Mesothelial cell of epicardium (in vitro differentiated cells): ENCODE measurements at places on chromosomes 2 and 18. TPM values are rescaled to one million over a fixed set of nuclear protein-coding genes. Genes with fewer than 3 reads are reported as not detected.
A peak's percentile ranks its signal among the peaks of the same experiment; 100 is the strongest.

WDFY1 gene
- total RNA-seq: 45.1 to 50.1 TPM (median 46.2 TPM) in 3 replicates

HOXD1 gene
- not detected in 3 replicates for total RNA-seq

DNA sequence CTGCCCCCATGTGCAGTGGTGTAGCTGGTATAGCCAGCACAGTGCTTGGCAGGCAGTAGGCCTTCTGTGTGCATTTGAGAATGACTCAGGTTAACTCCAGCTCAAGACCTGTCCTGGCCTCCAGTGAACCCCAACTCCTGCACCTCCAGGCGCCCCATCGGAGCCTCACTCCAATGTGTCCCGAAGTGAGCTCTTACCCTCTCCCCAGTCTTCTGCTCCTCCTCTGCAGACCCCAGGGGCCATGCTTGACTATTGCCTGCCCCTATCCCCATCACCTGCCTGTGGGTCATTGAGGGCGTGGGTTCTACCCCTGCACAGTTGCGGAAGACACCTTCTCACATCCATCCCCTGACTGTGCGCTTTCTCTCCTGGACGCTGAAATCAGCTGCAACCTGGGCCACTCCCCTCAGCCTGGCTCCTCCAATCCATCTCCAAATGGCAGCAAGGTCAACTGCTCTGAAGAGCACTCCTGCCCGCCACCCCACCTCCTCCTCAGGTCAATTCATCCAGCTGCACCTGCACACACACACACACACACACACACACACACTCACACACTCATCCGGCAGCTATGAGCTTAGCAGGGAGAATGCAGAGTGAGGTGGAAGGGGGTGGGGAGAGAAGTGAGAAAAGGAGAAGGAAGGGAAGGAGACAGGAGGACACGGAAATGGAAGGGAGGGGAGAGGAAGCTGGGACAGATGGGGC is 130.3 kb upstream of the GLI2 start:
- DNase-seq: no peak

C2orf80 gene
- not detected in 3 replicates for total RNA-seq

NPPC gene
- total RNA-seq: 0.72 to 0.80 TPM (median 0.73 TPM) in 3 replicates

LIMS3 gene
- 2.0 to 3.1 TPM (median 2.1 TPM) in 3 replicates for total RNA-seq

DNA sequence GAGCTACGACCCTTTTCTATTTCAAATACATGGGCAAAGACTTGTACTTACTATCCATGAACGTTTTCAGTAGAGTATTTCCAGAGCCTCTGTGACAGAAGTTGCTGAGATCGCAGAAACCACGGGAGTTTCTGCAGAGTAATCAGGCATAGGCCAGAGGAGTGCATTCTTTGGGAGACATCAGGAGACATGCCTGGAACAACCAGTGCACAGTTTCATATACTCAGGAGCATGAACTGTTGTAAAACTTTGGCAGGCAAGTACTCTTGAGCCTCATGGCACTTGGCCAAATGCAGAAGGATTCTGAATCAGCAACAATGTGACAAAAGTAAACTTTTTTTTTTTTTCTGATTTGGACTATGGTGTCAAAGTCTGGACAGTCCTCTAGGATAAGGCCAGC is 307.1 kb downstream of the GRB14 start:
- no peak for DNase-seq

DNA sequence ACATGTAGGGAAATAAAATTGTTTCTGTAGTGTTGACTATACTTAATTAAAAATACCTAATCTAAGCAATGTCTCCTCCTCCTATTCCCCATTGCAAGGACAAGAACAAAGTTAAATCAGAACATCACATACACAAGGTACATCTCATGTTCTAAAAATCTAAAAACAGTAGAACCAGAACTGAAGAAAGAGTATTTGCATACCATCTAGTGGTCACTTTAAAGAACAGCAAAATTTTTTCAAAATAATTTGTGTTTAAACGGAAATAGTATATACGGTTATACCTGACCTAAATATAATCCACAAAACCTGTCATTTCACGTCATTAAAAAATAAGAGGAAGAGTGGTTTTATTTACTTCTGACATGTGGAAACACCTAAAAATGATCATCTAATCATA is 294.3 kb upstream of the KCNH7 start:
- DNase-seq: no peak

DNA sequence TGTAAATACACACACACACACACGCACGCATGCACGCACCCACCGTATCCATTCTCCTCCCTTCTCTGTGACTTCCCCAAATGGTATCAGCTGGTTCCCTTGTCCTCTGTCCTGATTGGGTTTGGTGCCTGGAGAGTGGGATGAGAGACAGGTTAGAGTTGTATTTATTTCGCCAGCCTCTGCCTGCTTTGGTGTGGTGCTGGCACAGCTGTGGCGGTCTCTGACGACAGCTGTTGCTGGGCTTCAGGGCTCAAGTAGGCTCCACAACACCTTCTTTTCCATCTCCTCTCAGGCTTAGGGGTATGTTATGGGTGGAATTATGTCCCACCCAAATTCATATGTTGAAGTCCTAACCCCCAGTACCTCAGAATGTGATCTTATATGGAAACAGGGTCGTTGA is 94.9 kb upstream of the ITGA6 start:
- DNase-seq: no peak

CNTNAP5 gene
- 0.22 to 1.1 TPM (median 0.29 TPM) in 3 replicates for total RNA-seq

- no peak for DNase-seq
Observed at GRCh38 chr2:143499061-143499460, 369.8 kb downstream of the ARHGAP15 start.

DNA sequence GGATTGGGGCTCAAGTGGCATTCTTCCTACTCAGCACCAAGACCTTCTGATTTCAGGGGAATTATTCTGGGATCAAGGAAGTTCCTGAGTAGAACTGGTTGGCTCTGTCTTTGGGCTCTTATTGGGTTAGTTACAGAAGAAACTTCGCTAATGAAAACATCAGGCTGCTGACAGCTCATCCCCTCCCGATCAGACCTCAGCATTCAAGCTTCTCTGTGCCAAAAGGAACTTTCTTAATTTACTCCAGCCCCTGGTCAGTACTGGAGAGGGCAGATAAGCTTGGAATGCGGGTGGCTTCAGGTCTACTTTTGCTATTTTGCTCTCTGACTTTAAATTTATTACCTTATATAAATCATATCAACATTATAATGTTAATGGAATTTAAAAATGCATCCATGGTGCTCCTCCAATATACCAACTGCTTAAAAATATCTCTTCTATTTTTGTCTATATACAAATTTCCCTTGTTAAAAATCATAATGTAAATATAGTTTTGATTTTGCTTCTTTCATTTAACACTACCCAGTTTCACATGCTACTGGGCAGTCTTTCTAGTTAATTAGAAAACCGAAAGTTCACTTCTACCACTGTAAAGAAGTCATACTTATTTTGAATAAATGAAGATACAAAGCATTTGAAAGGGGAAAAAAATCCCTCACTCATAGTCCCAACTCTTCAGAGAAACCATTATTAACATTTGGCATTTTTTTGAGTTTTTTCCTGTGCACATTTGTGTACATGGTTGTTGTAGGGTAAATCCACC is 34.4 kb downstream of the PCARE start:
- DNase-seq: no peak

GRCh38 chr2:53397085-53397484 is 370.5 kb upstream of the CHAC2 start:
- no peak for DNase-seq

DNA sequence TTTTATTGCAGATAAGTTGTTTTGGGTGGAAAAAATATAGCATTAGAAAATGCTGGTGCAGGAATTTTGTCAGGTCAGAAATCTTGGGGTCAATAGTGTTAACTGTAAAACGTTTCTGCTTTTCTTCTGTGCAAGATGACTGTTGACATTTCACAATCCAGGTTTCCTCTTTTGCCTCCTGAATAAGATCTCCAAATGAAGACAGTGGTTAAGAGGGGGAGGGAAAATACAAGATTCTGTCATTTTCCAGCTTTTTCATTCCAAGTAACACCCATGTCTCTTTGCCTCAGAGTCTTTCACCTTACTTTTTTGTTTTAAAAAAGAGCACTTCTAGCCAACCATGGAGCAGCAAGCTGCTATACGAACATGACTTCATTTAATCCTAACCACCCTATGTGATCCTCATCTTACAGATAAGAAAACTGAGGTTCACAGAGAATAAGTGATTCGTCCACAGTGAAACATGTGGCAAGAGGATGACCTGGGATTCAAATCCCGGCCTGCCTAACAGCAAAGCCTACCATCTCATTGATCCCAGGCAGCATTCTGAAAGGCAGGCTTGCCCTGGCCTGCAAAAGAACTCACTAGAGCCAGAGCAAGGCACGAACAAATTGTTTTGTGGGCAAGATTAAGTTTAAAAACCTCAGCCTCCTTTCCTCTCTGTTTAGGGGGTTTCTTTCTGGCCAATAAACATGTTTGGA is 3.0 kb downstream of the PLEK start:
- DNase-seq: no peak

DNA sequence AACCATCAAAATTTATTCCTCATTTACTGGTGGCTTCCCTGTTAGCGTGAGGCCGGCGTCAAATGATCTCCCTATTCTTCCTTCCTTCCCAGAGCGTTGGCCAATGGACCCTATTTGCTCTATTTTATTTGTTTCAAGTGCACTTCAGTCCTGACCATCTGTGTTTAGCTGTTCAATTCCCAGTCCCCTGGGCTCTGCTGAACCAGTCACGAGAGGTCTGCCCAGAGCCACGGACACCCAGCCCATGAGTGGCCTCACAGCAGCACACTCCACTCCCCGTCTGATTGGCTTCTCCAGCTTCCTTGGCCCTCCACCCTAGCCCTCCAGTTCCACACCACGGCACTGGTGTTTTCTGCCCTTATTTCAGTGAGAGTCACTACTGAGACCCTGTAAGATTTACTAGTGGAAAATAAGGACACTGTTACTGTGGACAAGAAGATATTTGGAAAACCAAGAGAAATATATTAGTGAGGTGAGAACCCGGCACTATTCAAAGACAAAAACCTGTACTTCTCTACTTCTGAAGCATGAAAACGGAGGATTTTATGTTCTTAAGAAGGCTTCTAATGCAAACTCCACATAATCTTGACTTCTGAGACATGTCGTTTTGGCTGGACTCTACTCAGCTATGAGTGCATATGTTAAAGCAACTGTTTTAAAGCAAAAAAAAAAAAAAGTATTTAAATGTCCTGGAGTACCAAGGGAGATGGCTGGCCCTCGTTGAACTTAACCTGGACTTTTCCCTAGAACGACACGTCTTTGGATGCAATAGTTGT is 86.6 kb downstream of the COL6A3 start:
- no peak for DNase-seq

- DNase-seq: no peak
Observed at GRCh38 chr2:124034265-124034664, 9.2 kb downstream of the CNTNAP5 start.

DNA sequence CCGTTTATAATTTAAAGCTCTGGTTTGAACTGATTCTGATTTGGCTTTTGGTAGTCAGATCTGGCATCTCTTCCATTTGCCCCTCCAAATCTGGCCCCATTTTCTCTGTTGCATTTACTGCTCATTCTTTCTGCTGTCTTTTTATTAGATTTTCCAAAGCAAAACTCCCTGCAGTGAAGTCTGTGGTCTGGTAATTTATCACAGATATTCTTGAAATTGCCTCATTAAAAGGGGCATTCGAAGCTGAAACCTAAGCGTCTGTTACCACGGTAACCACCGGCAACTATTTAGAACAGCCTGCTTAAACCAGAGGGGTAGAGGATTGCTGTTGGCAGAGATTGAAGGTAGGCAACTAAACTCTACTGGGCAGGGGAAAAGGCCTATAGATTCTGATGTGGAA is 111.5 kb upstream of the UPP2 start:
- DNase-seq: no peak

PTPRM gene
- total RNA-seq: 71.3 to 82.1 TPM (median 72.7 TPM) in 3 replicates

WDR43 gene
- total RNA-seq: 65.3 to 66.9 TPM (median 65.5 TPM) in 3 replicates

TMEM163 gene
- total RNA-seq: 0.29 to 0.47 TPM in 2 of 3 replicates, not detected in the other

- DNase-seq: peak; percentile 72
Observed at GRCh38 chr2:120396013-120396860, 50.3 kb downstream of the INHBB start.

- no peak for DNase-seq
Observed at GRCh38 chr2:63700271-63700670, 111.5 kb downstream of the MDH1 start.

LDLRAD4 gene
- total RNA-seq: 26.2 to 29.7 TPM (median 29.2 TPM) in 3 replicates

SERPINB11 gene
- total RNA-seq: not detected in 3 replicates

CMPK2 gene
- total RNA-seq: 4.0 to 4.5 TPM (median 4.0 TPM) in 3 replicates

TGFA gene
- 0.77 to 0.96 TPM (median 0.78 TPM) in 3 replicates for total RNA-seq

SH2D6 gene
- 0.35 to 0.79 TPM (median 0.38 TPM) in 3 replicates for total RNA-seq

- DNase-seq: no peak
Observed at GRCh38 chr2:239952665-239953417, 72.3 kb downstream of the NDUFA10 start.

DYNAP gene
- not detected in 3 replicates for total RNA-seq

HOXD4 gene
- total RNA-seq: 0.67 to 1.4 TPM (median 1.3 TPM) in 3 replicates

DNA sequence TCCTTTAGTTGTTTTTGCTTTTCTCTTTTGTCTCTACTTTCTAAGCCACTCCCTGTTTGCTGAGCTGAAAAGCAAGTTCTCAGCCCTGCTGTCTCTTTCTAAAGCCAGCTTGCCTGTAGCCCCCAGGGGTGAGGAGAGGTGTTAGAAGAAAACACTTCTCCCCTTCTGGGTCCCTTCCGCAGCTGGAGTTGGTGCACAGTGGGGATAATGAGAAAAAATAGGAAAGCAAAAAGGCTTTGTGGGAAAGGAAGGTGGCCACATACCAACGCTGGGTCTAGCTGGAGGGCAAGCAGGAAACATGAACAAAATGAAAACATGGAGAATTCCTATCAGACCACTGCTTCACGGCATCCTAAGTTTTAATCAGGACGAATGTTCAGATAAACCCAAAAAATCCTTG is 15.5 kb upstream of the SLC20A1 start:
- no peak for DNase-seq

DNA sequence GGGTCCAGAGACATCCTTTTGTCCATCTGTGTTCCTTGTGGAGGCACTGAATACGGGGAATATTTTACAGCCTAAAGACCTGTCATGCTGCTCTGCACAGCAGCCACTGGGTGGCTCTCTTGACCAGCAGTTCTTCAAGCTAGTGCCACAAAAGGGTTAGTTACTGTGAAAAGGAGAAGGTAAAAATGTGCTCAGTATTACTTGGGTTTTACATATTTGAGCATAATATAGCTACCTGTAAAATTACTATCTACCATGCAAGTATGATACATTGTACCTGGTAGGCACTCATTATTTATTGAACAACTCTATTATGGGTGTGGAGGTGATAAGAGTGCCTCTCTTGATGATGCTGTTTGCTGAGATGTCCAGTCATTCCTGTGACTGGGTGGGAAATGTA is 23.6 kb downstream of the FZD5 start:
- DNase-seq: peak; percentile 59
